Uterus (tissue), 4 donors: ENCODE measurements at places on chromosomes 4 and X. TPM values are rescaled to one million over a fixed set of nuclear protein-coding genes. Genes with fewer than 3 reads are reported as not detected.

The TCEANC gene
- total RNA-seq = 1.5 TPM

The ARAP2 gene
- total RNA-seq = 21.9 TPM

- no peak for DNase-seq
Measured at GRCh38 chr4:187166886-187167512, 443.3 kb upstream of the FAT1 start.

DNA sequence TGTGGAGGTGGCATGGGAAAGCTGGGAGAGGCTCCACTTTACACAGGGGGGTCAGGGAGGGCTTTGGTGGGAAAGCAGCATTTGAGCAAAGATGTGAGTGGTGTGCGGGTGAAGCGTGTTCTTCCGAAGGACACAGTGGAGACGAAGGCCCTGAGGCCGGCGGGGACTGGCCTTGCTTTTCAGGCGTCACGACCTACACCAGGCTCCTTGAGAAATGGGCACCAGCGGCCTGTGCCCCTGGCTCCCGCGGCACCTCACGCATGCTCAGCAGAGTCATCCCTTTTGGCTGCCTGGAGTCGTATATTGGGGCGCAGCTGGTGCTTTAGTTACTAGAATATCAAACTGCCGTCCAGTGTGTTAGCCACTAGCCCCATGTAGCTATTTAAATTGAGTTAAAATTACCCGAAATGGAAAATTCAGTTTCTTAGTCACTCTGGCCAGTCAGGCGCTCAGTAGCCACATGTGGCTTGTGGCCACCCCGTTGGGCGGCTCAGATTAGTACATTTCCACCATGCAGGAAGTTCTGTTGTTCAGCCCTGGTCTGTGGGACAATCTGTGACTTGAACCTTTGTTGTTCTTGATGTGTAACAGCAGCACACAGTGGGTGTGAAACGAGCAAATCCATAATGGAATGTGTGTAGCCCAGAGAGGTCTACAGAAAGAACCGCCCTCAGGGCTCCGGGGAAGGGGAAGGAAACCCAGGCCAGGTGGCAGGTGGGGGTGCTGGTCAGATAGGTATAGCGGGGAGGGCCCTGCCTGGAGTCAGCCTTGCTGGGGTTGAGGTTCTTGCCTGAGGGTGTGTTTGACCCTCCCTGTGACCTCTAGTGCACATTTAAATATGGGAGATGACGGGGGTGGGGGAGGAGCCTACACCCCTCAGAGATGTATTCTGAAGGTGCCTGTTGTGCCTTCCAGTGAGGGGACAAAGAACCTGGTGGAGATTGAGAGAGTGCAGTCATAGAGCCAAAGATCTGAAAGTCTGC is 30.4 kb downstream of the TBC1D14 start:
- no peak for DNase-seq

DNA sequence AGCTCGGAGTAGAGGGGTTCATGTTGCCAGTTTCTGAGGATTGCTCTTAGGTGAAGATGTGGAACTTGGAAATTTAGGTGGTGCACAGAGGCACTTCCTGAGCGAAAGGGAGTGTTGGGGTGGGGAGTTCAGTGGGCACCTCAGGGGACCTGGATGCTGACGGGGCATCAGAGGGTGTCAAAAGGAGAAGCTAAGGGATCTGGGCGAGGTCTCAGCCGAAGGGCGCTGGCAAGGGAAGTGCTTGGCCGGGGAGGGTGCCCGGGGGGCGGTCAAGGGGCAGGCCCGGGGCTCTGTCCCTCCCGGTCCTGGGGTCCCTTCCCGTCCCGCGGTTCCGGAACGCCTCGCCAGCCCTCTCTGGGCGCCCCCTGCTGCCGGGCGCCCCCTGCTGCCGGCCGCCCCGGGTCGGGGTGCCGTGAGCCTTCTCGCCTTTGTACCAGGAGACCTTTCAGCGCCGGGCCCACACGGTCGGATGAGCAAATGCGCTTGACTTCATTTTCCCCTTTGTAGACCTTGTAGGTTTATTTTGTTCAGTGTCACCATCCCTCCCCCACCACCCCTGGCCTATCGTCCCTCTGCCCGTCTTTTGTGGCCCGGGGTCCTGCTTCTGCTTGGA is 3.0 kb upstream of the PHOX2B start:
- no peak for DNase-seq

GRCh38 chrX:88284844-88285243 is 462.2 kb upstream of the CPXCR1 start:
- DNase-seq = no peak

- DNase-seq = no peak
Measured at GRCh38 chr4:98932539-98932938, 3.6 kb upstream of the EIF4E start.

DNA sequence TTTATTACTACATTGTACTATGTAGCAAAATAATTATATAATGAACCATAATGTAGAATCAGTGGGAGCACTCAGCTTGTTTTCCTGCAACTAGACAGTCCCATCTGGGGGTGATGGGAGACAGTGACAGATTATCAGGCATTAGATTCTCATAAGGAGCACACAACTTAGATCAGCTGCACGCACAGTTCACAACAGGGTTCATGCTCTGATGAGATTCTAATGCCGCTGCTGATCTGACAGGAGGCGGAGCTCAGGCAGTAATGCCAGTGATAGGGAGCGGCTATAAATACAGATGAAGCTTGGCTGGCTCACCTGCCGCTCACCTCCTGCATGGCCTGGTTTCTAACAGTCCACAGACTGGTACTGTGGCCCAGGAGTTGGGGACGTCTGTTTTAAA is 199.2 kb downstream of the MAB21L2 start:
- no peak for DNase-seq

DNA sequence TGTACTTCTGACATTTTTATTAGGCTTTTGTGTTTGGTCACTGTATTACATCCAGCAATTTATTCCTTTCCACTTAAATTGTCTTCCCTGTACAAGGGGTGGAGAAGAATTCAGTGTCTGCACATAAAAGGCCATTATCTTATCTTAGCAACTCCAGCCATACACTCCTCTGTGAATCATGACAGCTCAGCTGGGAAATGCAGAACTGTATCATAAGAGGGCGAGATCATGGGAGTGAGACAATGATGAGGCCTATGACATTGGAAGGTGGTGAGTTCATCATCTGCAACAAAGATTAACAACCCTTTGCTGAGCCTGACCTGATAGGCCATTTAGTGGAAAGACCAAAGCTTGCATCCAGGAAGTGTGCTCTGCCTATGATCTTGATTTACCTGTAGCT is 33.3 kb downstream of the SLIT2 start:
- DNase-seq = no peak

GRCh38 chr4:114076899-114077570 is 97.6 kb upstream of the ARSJ start:
- no peak for DNase-seq

GRCh38 chrX:125108921-125109320 is 210.8 kb upstream of the TEX13C start:
- DNase-seq = no peak

- DNase-seq = no peak
Measured at GRCh38 chr4:171035909-171036308, 777.3 kb upstream of the GALNTL6 start.

DNA sequence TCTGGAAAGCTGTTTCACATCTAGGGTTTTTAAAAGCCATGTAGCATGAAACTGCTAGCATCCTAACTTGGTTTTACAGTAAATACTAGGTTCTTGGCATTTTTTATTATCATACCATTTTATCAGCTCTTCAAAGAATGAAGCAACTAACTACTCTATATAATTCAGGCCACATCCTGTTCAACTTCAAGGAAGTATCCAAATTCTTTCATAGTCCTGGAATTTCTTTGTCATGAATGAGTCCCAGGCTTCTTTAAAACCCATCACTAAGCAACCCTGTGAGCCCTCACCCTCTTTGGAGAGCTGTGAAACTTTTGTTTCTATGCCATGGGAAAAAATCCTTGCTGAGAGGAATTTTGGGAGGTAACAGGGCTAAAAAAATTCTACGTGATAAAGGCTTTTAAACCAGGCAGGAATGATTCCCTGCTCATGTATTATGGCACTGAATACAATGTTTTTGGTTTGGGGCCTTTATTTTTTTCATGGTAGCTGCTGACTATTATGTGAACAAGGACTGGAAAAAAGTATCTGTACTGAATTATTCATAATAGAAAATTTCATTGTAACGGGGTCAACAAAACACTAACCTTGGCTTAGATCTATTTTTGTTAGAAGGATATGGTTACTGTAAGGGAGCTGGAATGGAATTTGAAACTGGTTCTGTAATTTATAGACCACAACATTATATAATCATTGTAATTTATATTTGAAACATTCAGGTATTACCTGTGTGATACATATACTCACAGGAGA is 164.9 kb downstream of the DCTD start:
- DNase-seq = no peak

GRCh38 chrX:136666088-136666487 is 18.1 kb downstream of the CD40LG start:
- DNase-seq = no peak

DNA sequence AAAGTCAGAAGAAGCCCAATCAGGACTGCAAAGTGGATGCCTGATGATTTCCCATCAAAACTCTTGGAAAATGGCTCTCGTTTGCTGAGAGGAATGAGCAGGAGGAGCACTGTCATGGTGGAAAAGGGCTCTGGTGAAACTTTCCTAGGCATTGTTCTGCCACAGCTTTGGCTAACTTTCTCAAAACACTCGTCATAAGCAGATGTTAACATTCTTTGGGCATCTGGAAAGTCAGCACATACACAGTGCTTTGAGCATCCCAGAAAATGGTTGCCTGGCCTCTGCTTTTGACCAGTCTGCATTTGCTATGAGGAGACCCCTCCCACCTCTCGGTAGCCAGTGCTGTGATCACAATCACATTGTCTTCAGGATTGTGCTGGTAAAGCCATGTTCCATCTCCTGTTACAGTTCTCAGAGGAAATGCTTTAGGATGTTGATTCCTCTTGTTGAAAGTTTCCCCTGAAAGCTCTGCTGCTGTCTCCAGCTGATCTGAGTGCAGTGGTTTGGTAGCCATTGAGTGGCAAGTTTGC is 25.2 kb upstream of the TBC1D14 start:
- no peak for DNase-seq
